ENCODE measurements at places on chromosomes 5 and 9. TPM values are rescaled to one million over a fixed set of nuclear protein-coding genes. Genes with fewer than 3 reads are reported as not detected.

DNA sequence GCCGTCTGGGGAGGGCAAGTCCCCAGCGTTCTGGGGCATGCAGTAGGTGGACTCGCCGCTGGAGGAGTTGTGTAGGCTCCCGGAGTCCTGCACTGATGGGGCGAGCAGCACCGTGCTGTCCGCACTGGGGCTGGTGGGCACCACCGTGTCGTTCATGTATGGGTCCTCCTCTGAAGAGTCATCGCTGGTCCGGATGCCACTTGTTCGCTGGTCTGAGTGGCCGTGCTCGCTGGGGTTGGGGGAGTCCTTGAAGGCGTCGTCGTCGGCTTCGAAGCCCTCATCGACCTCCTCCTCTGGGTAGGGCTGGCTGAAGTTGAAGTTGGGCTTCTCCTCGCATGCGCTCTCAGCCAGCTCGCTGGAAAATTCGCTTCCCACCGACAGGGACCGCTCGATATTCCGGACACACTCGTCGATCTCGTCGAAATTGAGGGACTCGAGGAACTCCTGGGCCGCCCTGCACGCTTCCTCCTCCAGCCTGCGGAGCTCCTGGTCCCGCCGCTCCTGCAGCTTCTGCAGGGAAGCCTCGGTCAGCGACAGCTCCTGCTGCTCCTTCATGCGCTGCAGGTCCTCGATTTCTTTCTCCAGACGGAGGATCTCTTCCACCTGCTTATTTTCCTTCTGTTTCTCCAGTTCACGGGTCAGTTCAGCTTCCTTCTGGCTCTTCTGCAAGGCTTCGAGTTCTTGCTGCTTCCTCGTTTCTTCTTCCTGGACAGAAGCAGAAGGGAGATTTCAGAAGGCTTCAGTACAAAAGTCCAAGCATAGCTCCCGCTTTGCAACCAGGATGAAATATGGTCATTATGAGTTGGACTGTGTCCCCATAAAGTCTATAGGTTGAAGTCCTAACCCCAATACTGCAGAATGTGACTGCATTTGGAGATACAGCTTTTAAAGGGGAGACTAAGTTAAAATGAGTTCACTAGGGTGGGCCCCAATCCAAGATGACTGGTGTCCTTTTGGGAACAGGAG, 84.6 kb upstream of the RETREG1 start:
- no peak overlapping the region for H3K27ac ChIP-seq
- H3K4me3 ChIP-seq = no peak overlapping the region
- no peaks in the 10 kb centered on the region for H3K27me3 ChIP-seq
- peaks cover 9% of the 10 kb centered on the region for H3K36me3 ChIP-seq

- H3K36me3 ChIP-seq = no peaks in the 10 kb centered on the region
- no peak overlapping the region for H3K27ac ChIP-seq
- no peak overlapping the region for H3K4me3 ChIP-seq
- no peak for DNase-seq
- peaks cover 2% of the 10 kb centered on the region for H3K27me3 ChIP-seq
These were observed 65.4 kb downstream of the PRRC1 start for GRCh38 chr5:127582773-127583370.

GRCh38 chr5:135271533-135272310, 127.3 kb downstream of the MACROH2A1 start:
- no peaks in the 10 kb centered on the region for H3K4me1 ChIP-seq
- no peak overlapping the region for H3K27ac ChIP-seq
- H3K4me3 ChIP-seq = no peak overlapping the region
- no peaks in the 10 kb centered on the region for H3K36me3 ChIP-seq
- no peak for DNase-seq

DNA sequence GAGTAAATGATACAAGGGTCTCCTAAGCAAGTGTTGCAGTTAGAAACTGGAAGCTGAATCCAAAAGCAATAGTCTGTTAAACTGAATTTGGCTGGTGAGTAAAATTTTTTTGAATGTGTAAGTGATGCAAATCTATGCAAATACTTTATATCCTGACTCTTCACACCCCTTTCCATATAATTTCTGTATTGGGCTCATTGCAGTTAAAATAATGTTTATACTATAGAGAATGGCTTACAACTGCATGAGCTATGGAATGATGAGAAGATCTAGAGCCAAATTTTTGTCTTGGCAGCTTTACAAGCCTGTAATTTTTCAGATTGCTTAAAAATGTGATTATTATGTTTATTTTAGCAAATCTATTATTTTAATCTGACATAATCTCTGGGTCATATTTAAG, 57.0 kb upstream of the GABRA1 start:
- no peak for DNase-seq
- no peak overlapping the region for H3K4me3 ChIP-seq
- H3K36me3 ChIP-seq = no peaks in the 10 kb centered on the region
- no peaks in the 10 kb centered on the region for H3K27me3 ChIP-seq

The HRCT1 gene
- not detected for total RNA-seq
